Stromal cell of bone marrow (primary cell): ENCODE measurements at places on chromosomes 3 and 15.

DNA sequence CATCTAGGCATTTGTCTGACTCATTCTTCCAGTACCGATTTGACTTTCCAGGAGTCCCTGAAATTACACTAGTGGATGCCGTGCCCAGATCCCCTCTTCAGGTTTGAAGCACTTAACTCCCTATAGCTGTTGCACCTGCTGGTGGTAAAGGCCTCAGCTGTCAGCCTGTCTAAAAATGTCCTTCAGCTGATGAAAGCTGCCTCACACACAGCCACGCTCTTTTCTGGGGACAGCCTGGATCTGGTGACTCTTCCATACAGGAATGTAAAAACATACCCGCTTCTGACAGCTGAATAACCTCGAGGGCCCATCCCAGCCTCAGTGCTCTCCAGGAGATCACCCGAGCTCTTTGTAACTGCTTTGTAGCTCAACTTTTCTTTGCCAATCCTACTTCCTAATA is 534.1 kb upstream of the GRM7 start:
- no peak for DNase-seq

GRCh38 chr3:155398046-155398445 is 104.6 kb upstream of the STRIT1 start:
- DNase-seq, result no peak

DNA sequence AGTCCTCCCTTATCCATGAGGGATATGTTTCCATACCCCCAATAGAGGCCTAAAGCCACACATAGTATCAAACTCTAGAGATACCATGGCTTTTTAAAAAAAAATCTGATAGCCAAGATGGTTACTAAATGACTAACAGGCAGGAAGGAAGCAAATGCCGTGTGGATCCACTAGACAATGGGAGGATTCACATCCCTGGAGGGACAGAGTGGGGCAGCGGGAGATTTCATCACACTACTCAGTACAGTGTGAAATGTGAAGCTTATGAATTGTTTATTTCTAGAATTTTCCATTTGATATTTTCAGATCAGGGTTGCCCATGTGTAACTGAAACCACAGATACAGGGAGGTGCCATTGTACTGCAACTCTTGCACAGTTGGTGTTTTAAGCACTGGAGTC is 826.6 kb downstream of the SQOR start:
- DNase-seq, result no peak

DNA sequence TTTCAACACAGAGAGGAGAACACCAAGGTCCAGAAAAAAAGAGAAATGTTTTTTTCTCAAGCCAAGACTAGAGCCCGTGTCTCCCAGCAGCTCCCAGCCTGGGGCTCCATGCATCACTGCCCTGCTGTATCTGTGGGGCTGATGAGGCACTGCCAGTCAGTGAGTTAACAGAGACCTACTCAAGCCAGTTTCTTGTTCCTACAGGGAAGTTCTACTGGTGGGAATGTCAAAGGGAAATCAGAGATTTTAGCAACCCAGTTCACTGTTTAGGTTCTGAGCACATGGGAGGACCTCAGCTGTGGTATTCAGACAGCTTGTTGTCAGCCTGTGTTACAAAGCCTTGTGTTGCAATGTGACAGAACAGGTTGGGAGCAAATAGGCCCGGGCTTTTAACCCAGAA is 234.3 kb downstream of the TLE3 start:
- DNase-seq, result no peak

DNA sequence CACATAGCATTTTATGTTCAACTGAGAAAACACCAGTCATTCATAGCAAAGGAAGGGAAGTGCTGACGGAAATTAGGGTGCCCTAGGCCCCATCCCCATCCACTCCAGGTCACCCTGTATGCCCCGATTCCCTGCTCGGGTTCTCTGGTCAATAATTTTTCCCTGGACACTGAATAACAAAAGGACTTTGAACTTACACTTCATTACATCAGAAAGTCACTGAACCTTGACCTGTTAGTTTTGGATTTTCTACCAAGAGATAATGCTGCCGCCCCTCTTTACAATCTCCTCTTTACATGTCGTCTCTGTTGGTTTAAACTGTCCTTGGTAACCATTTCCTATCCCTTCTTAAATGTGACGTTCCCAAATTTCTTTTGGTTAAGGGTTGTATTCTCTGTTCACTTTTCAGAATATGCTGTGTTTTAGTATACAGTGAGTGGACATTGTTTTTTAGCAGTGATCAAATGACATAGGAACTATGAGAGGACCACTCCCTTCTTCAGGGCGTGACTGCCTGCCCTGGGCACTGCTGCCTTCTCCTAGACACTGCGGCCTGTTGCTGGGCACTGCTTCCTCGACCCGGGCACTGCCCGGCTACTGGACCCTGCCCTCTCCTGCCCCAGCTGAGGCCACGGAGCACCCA is 13.6 kb upstream of the AHSG start:
- DNase-seq, result no peak

GRCh38 chr3:123783811-123784210 is 100.3 kb downstream of the MYLK start:
- DNase-seq, result no peak

- no peak for DNase-seq
These were observed 436.8 kb downstream of the MFSD1 start for GRCh38 chr3:159238646-159239045.

- DNase-seq, result no peak
These were observed 97.6 kb downstream of the SNRPN start for GRCh38 chr15:25052191-25052999.

GRCh38 chr3:188691665-188692064 is 480.1 kb upstream of the TPRG1 start:
- no peak for DNase-seq

- DNase-seq, result no peak
These were observed 24.5 kb upstream of the TM4SF1 start for GRCh38 chr3:149401926-149402310.

GRCh38 chr15:96020133-96020532 is 310.4 kb upstream of the NR2F2 start:
- DNase-seq, result no peak

DNA sequence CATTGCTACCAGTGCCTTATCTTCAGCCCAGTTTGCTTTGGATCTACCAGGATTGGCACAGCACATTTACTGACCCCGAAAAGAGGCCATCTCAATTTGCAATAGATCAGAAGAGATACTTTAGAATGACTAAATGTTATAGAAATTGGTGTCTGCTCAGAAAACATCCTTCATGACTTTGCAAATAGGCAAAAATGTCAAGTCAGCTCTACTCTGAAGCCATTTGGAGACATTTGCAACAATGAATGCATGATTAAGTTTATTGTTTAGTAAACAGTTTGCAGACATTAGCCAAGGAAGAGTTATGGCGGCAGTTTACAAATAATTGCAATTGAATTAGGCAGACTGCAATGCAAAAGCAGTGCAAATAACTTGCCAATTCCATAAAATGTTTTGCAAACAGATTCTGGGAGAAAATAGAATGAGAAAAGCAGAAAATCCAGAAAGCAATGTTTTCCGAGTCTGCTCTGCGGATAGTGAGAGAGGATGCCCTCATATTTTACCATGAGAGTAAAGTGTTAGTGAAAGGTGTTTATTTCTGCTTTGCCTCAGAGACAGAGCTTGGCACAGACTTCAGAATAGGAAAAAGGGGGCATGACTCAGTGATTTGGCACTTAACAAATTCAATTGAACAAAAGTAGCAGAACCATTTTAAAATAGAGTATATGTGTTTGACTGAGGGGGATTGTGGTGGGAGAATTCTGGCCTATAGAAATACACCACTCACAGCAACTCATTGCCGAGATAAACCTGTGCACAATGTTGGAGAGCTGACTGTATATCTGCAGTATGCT is 334.9 kb upstream of the NR2F2 start:
- DNase-seq, result no peak

DNA sequence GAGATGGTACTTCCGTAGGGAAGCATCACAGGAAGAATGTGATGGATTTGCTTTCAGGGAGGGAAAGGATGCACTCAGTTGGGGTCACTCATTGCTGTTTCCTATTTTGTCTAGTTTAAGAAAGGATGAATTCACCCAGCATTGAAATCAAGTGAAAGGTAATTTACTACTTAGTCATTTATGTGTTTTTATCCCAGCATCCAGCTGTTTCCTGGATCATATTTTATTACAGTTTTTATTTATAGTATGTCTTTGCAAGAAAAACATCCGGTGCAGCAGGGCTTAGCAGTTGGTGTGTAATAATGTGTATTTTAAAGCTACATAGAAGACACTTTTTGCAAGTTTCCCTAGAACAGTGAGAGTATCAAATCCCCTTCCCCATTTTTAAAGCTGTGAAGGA is 37.4 kb upstream of the GOLGA8B start:
- DNase-seq, result no peak

- DNase-seq, result no peak
These were observed 1.3 kb downstream of the TTBK2 start for GRCh38 chr15:42919308-42919707.

DNA sequence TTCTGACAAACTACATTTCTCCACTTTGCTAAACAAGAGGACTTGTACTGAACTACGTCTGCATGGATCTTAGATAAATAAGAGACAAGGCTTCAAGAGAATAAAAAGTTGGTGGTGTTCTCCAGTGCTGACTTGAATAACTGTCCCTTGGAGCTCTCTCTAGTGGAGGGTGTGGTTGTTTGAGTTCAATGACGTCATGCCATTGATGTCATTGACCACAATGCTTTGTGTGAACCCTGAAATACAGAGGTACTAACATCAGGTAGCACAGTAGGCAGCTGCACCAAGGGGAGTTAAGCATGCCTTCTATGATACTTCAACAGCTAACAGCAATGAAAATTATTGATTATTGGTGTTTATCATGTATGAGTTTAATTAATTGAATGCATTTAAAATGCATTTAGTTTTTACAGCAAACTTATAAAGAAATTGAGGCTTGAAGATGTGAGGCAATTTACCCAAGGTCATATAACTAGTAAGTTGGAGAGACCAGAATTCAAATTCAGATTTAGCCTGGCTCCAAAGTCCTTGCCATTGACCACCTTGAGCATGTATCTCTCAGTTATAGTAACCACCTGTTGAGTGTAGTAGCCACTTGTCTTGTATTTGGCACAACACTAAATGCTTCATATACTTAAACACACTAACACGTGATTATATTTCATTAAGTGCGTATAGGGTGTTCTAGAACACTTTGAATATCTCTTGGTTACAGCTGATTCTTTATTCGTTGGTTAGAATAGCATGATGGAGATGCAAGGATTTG is 126.0 kb upstream of the ANKRD28 start:
- no peak for DNase-seq

DNA sequence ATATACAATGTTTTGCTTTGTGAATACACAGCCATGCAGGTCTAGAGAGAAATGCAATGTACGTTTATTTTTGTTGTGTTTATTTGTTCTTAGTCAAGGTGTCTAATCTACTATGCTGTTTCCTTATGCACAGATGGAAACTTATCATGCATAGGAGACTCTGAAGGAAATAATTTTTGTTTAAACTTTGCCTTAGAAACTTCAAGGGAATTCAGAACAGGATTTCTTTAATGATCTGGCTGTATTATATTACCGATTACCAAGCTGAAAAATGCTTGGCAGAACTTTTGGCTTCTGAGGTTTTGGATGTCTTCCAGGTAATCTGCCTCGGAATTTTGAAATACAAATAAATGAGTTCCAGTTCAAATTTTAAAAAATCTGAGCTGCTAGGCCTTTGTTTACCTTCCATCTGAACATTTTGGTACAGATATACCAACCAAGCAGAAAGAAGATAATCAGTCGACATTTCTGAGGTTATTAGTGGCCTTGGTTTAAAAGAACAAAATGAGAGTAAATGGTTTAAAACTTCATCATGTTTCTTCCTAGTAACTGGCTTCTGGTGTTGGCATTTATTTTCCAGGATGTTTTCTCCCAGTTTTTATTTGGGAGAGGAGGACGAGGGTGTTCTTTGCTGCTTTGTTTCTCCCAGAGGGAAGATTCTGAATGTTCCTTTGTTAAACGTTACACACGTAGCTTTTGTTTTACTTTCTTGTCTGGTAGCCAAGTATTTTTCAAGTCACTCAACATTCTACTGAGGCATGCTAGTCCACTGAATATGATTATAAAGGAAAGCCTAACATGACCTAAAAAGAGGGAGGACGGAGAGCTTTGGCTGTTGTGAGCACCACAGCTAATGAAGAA is 421.8 kb upstream of the TBL1XR1 start:
- DNase-seq, result peak; percentile 64

- DNase-seq, result peak; percentile 43
These were observed 16.1 kb downstream of the HACL1 start for GRCh38 chr3:15585111-15585845.

DNA sequence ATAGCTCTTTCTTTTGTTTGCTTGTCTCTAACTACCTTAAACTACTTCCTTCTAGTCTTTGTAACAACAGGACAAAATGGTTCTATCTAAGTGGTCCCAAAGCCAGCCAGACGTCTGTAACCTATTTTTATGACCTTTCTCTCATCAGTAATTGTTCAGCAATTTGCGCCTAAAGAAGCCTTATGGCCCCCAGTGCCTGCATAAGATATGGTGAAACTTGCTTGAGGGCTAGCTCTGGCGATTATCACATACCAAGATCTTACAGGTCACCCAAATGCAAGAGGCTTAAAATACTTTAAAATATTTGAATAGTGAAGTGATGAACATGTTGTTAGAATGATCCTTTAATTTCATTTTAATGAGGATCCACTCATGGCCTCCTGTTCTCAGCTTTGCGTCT is 369.4 kb downstream of the SOX2 start:
- DNase-seq, result no peak

- DNase-seq, result no peak
These were observed 69.6 kb downstream of the LRTM1 start for GRCh38 chr3:54858093-54858785.

DNA sequence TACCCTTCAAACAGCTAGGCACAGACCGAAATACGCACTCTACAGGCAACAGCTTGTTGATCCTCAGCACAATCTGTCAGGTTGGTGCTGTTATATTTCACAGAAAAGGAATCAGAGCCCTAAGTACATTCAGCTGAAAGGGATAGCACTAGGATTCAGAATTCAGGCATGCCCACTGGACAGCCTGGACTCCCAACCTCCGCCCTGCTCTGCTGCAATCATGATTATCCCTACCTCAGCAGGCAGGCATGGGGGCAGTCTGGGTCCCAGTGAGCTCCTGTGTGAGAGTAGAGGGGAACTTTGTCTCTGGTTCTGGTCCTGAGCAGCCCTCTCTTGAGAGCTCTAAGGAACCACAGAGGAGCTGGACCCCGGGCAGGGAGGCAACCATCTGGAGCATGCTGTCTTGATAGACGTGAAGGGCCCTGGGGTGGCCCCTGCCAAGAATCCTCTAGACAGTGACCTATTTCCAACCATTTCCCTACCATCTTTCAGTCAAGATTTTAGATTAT is 23.4 kb upstream of the NOX5 start:
- no peak for DNase-seq

- no peak for DNase-seq
These were observed 89.8 kb downstream of the THBS1 start for GRCh38 chr15:39670687-39671086.
